GM13976 (cell line): ENCODE measurements at places on chromosomes 3 and 15.

GRCh38 chr3:146517684-146518435 is 26.5 kb downstream of the PLSCR1 start:
- DNase-seq: no peak

DNA sequence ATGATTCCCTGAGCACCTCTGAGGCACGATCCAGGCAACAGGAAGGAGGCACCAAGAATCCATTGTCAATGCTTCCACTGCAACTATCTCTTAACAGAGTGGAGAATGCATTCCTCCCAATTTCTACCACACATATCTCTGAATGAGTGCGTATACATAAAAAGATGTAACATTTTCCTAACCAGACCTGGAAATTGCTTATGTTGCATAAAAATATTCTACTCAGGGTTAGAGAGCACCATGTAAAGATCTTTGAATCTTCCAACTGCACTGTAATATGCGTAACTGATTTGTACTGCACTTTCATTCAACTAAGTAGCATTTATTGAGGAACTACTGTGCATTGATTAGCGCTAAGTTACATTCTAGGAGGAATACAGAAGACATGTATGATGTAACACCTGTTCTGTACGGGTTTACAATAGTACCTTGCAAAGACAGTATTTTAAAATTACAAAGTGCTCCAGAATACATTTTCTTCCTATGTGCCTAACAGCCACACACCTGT is 237.8 kb downstream of the EBLN2 start:
- no peak for DNase-seq

GRCh38 chr3:151216641-151217607 is 13.9 kb upstream of the GPR171 start:
- DNase-seq: no peak

- DNase-seq: no peak
These were observed 49.5 kb upstream of the HACD2 start for GRCh38 chr3:123634149-123635051.

DNA sequence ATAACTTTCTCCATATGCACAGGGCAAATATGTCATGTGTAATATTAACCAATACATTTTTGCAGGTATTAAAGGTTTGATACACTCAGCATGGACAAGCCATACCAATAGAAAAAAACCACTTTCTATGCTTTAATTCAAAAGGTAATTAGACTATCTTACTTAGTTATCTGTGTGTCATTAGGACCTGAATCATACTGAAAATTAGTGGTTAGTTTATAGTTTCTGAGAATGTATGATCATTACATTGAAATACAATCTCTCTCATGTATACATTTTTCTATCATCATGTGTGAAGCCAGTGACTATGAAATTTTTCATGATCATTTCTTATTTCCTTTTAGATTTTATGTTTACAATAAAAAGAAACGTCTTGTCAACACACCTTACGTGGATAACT is 16.3 kb downstream of the RPS27L start:
- DNase-seq: no peak

DNA sequence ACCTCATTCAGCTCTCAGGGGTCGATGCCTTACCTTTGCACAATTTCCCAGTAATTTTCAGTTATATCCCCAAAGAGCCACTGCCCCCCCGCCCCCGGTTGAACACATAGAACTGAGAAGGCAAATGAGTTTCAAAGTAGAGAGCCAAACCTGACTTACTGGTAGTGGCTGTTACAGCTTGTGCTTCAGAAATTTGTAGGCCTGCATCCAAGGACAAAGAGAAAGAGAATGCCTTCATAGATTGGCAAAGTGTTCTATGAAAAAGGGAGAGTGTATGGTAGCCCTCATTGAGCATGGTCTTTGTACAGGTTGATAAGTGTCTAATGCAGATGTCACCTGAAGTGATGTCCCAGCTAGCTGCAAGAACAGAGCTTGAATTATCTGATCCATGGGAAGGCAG is 13.9 kb downstream of the SEMA6D start:
- no peak for DNase-seq

- DNase-seq: no peak
These were observed 61.9 kb upstream of the TLE3 start for GRCh38 chr15:70159713-70160009.

GRCh38 chr3:121654493-121655385 is 6.0 kb downstream of the HCLS1 start:
- peak; percentile 41 for DNase-seq

- no peak for DNase-seq
These were observed 5.4 kb upstream of the RFX7 start for GRCh38 chr15:56249092-56249491.

DNA sequence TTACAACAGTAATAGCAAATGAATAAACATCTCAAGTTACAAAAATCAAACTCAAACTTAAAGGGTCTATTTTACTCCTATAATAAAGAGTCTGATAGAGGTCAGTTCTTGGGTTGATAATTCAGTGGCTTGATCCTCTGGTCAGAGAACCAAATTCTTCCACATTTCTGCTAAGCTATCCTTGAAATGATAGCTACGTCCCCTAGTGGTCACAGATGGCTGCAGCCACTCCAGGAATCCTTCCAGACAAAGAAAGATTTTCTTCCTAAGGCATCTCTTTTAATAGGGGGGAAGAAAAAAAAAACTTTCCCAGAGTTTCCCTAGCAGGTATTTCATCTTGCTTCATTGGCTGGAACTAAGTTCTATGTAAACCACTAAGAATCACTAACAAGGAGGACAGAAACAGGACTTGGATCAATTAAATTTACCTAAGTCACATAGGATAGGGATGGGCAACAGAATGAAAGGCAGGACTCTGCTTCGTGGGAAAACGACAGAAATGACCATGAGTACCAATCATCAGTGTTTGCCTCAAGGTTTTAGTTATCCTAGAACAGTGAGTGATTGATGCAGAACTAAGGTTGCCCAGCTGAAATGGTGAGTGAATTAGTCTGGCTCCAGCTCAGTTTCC is 160.7 kb downstream of the STAC start:
- DNase-seq: no peak

DNA sequence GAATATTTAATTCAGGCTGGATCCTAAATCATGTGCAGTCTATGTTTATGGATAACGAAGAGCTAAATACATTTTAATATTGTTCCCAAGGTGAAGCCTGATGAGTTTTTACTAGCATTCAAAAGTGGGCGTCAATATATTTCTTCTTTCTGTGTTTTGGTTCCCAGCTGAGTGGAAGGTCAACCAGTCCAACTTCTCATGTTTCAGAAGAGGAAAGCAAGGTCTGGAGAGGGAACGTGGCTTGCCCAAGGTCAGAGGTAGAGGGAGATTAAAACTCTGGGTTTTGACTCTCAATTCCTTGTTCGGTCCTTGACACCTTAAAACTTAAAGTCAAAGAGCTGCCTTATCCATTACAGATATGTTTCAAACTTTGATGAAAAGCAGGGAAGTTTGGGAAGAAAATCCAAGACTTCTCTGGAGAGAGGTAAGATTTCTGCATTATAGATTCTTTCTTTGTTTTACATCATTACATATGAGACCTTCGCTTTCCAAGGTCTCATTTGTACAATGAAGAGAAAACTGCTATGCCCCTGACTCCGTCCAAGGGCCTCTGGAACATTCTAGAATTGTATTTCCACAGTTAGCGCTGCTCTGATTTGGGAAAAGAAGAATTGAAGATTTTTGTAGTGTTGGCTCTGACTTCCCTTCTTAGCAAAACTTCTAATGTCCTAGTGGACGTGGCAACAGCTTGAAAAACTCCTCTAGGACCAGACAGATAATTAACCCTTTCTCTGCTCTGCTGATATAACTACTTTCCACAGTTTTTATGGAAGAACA is 57.7 kb upstream of the HES1 start:
- DNase-seq: no peak

DNA sequence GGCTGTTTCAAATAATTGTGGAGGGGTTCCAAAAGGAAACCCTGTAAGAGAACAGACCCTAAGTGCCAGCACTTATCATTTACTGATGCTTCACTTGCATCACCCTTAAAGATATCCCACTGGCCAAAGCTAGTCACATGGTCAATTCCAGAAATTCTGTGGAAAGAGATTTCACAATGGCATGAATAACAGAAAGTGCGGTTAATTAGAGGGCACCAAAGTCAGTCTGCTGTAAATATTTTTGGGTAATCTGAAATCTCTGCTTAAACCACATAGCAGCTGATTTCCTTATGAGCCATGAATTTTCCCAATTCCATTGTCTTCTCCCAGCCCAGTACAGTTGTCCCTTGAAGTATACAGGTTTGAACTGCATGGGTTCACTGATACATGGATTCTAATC is 346.1 kb downstream of the SI start:
- DNase-seq: no peak

DNA sequence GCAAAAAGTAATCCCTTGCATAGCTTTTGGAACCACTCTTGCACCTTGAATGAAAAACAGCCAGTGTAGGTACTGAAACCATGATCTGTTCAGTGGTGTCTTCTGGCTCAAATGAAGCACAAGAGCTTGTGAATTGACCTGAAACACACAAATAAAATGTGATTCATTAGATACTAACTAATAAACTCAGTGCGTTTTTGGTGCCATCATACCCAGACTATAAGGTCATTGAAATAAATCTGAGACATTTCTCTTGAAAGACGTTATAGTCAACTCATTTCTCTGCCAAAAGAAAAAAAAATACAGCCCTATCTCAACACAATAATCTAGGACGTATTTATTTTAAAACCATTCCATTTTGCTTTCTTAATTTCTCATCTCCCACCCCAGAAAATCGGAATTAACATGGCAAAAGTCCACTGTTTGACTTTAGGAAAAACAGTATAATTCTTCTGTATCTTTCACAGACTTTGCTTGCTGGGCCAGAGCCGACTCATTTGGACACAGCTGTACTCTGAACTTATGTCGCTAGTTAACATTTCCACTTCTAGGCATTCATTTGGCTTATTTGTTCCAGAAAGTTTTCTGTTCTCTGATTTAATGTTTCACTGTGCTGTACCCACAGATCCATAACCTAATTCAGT is 284.9 kb upstream of the TBL1XR1 start:
- no peak for DNase-seq

GRCh38 chr15:91696981-91697380 is 156.5 kb upstream of the SLCO3A1 start:
- DNase-seq: no peak

- no peak for DNase-seq
These were observed 15.0 kb upstream of the THUMPD3 start for GRCh38 chr3:9347887-9348286.

DNA sequence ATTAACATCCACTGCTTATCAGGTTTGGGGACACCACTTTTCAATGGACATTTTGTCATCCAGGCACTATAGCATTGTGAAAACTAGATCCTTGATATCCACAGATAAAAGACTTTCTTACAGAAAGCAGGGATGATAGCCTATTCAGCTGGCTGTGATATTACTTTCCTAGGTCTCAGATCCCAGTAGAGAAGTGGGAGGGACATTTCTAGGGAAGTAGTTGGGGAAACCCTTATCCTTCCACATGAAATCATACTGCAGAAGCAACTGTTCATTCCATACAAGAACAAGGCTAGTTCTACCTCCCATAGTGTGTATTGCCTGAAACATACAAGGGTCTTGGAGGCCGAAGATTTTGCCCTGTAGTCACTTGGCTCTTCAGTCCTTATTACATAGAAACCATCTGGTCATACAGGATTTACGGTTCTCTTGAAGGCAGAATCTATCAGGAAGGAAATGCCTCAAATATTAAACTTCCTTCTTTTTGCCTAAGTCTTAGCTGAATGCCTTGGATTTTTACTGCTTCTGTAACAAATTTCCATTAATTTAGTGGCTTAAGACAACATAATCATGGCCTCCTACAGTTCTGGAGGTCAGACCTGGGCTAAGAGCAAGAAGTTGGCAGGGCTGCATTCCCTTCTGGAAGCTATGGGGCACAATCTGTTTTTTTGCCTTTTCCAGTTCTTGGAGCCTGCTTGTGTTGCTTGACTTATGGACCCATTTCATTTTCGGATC is 119.4 kb downstream of the ECT2 start:
- no peak for DNase-seq

GRCh38 chr3:46848271-46849044 is 14.8 kb downstream of the MYL3 start:
- no peak for DNase-seq

DNA sequence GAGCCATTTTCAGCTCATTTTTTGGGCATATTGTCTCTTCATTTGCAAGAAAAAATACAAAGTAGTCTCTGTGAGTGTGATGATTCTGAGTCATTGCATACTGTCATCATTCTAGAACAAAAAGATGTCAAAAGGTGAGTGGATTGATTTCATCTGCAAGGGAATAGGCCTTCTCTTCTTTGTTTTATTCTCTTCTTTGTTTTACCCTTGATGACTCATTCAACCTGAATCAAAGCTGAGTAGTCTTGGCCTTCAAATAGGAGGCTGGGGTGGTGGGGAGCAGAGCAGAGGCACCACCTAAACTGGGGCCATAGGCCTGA is 25.4 kb downstream of the CYP19A1 start:
- no peak for DNase-seq

DNA sequence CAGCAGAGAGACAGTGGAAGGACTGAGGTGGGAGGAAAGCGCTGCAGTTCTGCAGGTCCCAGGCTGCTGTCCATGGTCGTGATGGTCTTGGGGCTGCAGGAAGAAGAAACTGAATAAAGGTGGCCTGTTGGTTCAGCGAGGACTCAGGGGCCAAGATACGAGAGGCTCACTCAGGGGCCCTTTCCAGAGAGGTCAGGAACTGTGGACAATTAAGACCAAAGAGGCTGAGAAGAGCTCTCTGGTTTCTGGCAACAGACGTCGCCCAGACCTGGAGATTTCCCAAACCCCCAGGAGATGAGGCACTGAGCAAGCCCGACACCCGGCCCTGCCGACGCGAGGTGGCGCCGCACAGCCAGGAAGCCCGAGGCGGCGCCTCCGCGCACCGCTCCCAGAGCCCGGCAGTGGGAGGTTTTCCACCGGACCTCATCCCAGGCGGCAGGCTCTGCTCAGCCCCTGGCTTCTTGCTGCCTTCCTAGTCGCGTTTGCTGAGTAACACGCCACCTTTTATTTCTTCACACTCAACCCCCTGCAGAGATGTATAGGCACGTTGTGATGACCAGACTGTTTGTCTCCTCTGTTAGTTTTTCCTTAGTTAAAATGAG is 56.4 kb upstream of the ARRDC4 start:
- peak; percentile 44 for DNase-seq

GRCh38 chr15:71649894-71650293 is 160.5 kb upstream of the NR2E3 start:
- DNase-seq: no peak

DNA sequence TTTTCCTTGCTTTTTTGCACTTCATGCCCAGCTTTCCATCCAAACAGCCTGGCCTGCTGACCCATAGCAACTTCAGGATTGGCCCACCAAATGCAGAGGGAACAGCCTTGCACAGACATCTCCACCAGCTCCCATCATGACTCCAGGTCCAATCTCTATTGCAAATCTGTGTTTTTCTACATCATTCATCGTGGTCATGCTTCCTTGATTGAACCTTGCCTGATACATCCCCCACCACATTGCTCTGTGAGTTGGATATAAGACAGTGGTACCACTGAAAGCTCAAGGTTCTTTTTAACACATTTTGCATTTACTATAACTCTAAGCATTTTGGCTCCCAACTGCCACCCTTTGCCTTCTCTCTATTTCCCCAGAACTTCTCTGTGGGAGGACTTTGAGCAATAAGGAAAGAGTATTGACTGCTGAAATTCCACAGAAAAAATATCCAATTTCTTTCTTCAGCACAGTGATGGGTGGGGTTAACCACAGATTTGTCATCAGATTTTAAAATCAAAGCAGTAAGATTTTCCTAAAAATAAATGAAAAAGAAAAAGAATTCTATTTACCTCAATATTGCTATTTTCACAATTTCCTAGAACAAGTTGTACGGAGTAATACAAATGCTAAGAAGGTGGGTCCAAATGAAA is 114.6 kb upstream of the GALNT15 start:
- DNase-seq: no peak
